ENCODE measurements at places on chromosomes 12 and 14.

DNA sequence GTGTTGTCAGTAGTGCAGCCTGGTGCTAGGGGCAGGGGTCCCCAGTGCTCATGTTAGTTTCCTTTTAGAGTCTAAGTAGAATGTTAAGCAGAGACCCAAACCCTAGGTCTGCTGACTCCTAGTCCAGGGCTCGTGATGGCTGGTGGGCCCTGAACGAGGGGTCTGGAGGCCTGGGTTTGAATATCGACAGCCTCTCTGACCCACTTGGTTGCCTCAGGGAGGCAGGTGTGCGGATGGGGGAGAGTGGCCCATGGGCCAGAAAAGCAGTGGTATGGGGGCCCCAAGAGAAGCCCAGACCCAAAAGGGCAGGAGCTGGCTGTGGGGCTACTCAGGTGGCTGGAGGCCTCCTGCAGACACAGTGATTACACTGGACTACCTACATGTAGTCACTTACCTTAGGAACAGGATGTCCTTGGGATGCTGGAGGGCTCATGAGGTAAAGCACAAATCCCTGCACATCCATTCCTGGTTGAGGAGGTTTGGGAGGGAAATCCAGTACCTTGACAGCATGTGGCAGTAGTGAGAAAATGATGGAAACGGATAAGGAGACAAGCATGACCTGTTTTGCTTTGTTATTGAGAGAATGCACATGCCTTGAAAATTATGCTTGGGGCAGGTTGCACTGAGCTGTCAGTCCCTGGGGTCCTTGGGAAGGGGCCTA lies 1.7 kb upstream of the SLC25A29 start:
- peaks cover 42% of the 10 kb centered on the region for H3K4me1 ChIP-seq
- H3K36me3 ChIP-seq: peaks cover 11% of the 10 kb centered on the region
- DNase-seq: no peak
- peak overlapping the region; percentile 85 for H3K4me3 ChIP-seq

DNA sequence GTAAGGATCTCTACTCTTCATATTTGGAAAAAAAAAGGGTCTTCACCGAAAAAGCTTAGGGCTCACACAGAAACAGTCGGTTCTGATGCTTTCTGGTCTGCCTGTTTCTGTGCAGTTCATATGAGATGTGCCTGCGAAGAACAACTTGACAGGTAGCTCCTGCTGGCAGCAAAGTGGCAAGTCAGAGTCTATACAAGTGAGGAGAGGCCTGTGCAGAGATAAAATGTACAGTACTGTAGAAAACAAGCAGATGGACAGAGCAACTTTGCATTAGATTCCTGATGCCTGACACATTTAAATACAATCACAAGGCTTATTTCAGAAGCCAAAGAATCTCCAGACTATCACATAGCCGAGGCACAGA lies 936.0 kb downstream of the DIO2 start:
- no peak for DNase-seq
- H3K36me3 ChIP-seq: no peaks in the 10 kb centered on the region

- H3K4me3 ChIP-seq: no peak within 1 kb of the TSS
- peaks cover 3% of the 10 kb centered on the region for H3K27me3 ChIP-seq
- no peak for DNase-seq
- H3K36me3 ChIP-seq: no peaks in the 10 kb centered on the region
- peaks cover 6% of the 10 kb centered on the region for H3K4me1 ChIP-seq
- H3K27ac ChIP-seq: no peak within 1 kb of the TSS
Measured at GRCh38 chr12:9760699-9761418, at the start of gene CD69. TSS of gene CD69 (minus strand) at chr12:9760901. CDS start at chr12:9760820, 81 bp downstream.

GRCh38 chr12:69007101-69007854 lies 74.3 kb upstream of the CPM start:
- H3K4me1 ChIP-seq: peaks cover 12% of the 10 kb centered on the region
- no peaks in the 10 kb centered on the region for H3K36me3 ChIP-seq
- no peak overlapping the region for H3K27ac ChIP-seq
- H3K27me3 ChIP-seq: no peaks in the 10 kb centered on the region
- peak; percentile 27 for DNase-seq

DNA sequence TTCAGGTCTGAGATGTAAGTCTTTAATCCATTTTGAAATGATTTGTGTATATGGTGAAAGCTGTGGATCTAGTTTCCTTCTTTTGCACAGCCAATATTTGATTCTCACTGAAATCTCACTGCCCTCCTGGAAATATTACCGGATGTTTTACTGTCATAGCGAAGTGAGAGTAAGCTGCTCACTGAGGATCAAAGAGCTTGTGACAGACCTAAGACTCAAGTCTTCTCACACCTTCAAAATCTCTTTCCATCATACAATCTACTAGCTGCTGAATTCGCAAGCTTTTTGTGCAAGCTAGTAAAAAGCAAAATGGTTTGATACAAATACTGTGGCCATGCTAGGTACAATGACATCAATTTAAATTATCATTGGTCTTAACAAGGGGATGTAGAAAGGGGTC lies 3.9 kb downstream of the LRRK2 start:
- H3K27ac ChIP-seq: no peak overlapping the region
- DNase-seq: no peak
- peaks cover 2% of the 10 kb centered on the region for H3K4me1 ChIP-seq
- H3K27me3 ChIP-seq: no peaks in the 10 kb centered on the region
- H3K36me3 ChIP-seq: no peaks in the 10 kb centered on the region
